Activated B cell treated with CpG ODN at 0.5 μM for 24 hours (primary cell): ENCODE measurements at places on chromosomes 5 and 9.

DNA sequence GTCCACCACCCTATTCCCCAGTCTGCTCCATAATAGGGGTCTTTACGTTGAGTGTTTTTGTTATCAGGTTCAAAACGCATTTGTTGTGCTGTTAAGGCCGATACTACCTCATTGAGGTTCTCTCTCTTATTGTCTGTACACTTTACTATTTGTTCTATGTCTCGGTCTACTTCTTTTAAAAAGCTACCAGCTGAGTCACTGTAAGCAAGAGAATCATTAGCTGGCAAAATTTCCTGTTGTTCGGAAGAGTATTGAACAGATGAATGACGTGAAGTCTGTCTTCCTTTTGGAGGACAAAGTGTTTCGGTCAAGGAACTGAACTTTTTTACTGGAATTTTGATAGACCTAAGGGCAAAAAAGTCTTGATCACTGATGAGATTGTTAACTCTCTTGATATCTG lies 10.3 kb downstream of the LYSMD3 start:
- no peaks in the 10 kb centered on the region for H3K27me3 ChIP-seq
- DNase-seq, result no peak
- peaks cover 60% of the 10 kb centered on the region for H3K36me3 ChIP-seq
- H3K4me1 ChIP-seq, result peaks cover 8% of the 10 kb centered on the region
- H3K4me3 ChIP-seq, result no peak overlapping the region

DNA sequence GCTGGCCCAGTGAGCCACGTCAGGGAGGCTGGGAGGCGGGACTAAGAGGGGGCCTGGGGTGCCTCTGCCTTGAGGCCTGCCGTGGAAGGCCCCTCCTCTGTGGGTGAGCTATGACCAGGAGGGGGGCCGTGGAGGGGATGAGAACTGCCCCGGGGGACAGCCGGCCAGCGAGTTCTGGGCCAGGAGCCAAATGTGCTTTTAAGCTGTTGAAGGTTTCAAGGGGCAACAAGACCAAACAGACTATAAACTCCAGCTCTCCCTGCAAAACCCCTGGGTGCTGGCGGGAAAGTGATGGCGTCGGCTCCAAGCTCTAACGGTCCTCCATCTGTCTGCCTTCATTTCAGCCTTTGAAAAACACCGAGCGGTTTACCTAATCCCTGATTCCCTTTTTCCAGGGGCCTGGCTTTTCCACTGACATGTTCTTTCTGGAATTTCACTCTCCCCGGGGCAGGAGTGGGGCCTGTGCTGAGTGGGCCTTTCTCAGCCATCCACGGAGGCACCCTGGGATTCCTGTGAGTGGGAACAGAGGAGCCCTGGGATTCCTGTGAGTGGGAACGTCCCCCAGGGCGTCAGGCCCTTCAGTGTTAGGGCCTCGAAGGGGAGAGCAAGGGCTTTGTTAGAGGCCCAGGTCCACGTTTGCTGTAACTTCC lies 65.6 kb downstream of the COL5A1 start:
- no peak overlapping the region for H3K27ac ChIP-seq
- no peaks in the 10 kb centered on the region for H3K36me3 ChIP-seq
- no peak overlapping the region for H3K4me3 ChIP-seq
- no peak for DNase-seq
- H3K27me3 ChIP-seq, result no peaks in the 10 kb centered on the region

DNA sequence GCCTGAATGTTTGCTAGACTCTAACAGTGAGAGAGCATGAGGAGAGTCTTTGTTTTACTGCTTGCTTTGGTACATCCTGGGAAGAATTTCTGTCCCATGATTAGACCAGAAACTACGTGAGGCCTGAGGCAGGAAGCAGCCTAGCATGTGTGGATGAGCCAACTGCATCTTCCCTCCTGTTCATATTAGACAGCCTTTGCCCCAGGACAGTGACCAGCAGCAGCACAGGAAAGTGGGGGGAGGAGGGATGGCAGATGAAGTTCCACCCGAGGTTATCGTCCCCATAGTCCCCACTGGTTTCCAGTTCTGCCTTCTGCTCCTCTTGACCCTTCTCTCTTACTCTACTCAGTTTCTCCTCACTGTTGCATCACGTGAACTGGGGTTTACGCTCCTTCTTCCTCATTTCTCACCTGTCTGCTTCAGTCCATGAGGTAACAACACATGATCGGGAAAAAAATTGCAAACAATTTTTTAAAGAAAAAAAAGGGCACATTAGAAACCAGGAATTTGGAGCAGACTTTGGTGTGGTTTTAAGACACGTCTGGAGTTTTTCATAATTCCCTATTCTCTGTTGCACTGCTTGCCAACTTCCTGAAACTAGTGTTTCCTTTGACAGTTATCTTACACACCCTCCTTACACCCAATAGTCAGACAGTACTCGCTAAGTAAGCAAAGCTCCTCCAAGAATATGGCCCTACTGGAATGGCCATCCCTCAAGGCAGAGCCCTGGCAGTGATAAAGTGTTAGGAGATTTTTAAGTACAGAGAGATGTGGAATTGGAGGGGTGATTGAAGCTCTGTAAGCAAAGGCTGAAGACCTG lies 84.1 kb downstream of the SNX18 start:
- H3K4me3 ChIP-seq, result no peak overlapping the region
- H3K27me3 ChIP-seq, result peaks cover 2% of the 10 kb centered on the region
- peaks cover 7% of the 10 kb centered on the region for H3K36me3 ChIP-seq
- H3K27ac ChIP-seq, result no peak overlapping the region

GRCh38 chr9:91960367-91960766 lies 10.3 kb upstream of the ROR2 start:
- no peaks in the 10 kb centered on the region for H3K36me3 ChIP-seq
- no peaks in the 10 kb centered on the region for H3K4me1 ChIP-seq
- H3K27me3 ChIP-seq, result peaks cover 10% of the 10 kb centered on the region
- H3K4me3 ChIP-seq, result no peak overlapping the region
- no peak overlapping the region for H3K27ac ChIP-seq

DNA sequence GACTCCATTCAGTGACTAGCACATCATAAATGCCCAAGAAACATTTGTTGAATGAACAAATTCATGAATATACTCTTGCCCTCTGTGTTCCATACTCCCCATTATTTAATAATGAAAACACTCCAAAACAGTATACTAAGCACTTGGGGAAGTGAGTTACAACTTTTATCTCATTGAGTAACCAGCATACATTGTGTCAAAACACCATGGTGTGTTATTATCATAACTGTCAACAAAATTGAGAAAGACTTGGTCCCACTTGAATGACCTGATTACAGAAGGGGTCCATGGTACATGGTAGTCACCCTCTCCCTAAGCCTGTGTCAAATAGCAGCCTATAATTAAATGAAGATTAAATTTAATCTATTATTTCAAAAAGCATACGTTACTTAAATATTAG lies 16.2 kb downstream of the ANKH start:
- no peak for DNase-seq
- peaks cover 5% of the 10 kb centered on the region for H3K36me3 ChIP-seq

DNA sequence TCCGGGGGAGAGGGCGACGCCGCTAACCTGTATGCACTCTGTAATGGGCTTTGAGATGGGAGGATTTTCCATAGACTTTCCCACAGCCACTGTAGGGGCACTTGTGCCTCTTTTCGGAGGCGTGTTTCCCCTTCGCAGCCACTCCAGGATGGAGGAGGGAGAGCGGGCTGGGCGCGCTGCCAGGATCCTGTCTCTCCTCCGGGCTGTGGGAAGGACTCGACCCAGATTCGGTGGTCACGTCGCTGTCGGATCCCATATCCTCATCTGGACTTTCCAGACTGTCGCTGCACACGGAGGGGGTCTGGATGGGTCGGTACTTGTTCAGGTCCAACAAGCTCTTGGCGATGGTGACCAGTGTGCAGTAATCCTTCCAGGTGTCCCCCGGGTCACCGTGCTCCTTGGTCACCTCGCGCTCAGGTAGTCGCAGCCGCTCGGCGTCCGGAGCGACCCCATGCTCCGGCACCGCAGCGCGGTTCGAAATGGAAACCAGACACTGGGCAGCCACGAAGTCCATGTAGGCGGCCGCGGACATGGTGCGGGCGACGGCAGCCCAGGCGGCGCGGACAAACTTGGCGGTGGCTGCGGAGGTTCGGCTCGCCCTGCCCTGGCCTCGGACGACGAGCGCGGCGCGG lies 1.5 kb downstream of the KLF9 start:
- peak overlapping the region; percentile 93 for H3K4me3 ChIP-seq
- H3K36me3 ChIP-seq, result peaks cover 9% of the 10 kb centered on the region
- no peaks in the 10 kb centered on the region for H3K27me3 ChIP-seq
- DNase-seq, result no peak
- peaks cover 50% of the 10 kb centered on the region for H3K4me1 ChIP-seq

DNA sequence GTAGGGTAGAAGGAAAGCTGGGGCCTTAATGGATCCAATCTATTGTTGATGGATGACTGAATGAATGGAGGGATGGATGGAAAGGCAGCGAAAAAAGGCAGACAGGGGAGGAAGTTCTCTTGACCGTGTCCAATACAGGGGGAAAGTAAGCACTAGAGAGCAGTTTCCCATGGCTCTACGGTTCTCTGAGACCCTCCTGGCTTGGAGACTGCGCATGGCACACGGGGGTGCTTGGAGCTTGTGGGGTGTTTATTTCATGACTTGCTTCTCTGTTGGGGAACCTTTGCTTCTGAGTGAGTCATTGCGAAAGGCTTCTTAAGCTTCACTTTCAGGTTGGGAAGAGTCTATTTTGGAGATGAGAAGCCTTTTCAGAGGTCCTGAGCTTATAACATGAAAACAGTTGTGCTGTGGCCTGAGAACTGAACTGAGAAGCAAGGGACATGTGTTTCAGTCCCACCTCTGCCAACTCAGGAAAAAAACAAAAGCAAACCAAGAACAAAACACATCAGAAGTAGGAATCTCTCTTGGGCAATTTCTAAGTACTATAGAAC lies 12.8 kb upstream of the TEX48 start:
- H3K36me3 ChIP-seq, result no peaks in the 10 kb centered on the region
- no peak overlapping the region for H3K4me3 ChIP-seq
- no peak overlapping the region for H3K27ac ChIP-seq
- H3K4me1 ChIP-seq, result peaks cover 30% of the 10 kb centered on the region
